ENCODE measurements at places on chromosomes 4 and X.

DNA sequence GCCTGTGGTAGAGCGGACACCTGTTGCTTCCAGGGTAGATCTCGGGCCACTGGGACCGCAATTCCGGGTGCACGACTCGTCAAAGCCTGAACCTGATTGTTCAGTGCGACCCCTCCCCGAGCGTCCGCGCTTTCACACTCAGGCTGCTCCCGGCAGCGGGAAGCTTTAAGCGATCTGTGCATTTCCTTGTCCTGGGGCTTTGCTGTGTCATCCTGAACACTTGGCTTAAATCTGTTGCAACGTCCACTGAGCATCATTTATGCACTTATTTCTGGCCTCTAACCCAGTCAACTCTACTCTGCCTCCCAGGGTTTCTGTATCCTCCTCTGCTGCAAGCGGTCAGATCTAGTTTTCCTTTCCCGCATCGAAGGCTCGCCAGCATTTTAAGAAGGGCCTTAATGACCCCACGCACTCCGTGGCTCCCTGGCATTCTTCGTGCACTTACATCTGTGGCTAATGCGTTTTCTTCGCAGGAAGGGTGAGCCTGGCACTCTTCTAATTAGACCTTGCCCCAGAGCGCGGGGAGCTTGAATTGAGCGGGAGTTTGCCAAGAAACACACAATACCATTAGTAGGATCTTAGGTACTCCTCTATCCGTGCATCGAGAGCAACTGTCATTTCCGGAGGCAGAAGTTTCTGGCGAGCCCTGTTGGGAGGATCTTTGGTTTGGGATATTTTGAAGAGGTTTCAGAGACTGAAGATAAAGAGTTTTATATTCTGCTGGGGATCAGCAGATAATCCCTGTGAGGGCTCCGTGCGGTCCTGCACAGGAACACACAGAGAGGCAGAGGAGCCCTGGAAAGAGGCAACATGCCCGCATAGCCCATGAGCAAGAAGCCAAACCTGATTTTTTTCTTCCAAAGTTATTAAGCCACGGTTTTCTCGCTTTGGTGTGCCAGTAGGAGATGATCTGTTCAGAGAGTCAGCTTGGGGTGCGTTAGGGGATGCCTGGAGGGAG is 654 bp upstream of the DDIT4L start:
- peak; percentile 23 for DNase-seq

- no peak for DNase-seq
Observed at GRCh38 chr4:42482516-42483327, 85.4 kb downstream of the SHISA3 start.

GRCh38 chr4:165462009-165462408 is 83.2 kb downstream of the CPE start:
- DNase-seq = no peak

GRCh38 chrX:37875675-37876074 is 28.3 kb upstream of the DYNLT3 start:
- DNase-seq = no peak

GRCh38 chr4:6307230-6307629 is 37.6 kb downstream of the WFS1 start:
- no peak for DNase-seq

Measured in GM04504 (cell line).